BJ (cell line): ENCODE measurements at places on chromosomes 13 and 19. TPM values are rescaled to one million over a fixed set of nuclear protein-coding genes. Genes with fewer than 3 reads are reported as not detected.

Gene PVR
- polyA plus RNA-seq = 84.4 and 129 TPM in 2 replicates

Gene C19orf73
- polyA plus RNA-seq = 0.67 and 0.94 TPM in 2 replicates

Gene MPV17L2
- 13.3 and 25.0 TPM in 2 replicates for polyA plus RNA-seq

Gene TNFRSF19
- 11.6 and 14.8 TPM in 2 replicates for polyA plus RNA-seq

Gene SIGLEC7
- polyA plus RNA-seq = not detected in 2 replicates
